Activated CD4-positive, alpha-beta T cell treated with anti-CD3 and anti-CD28 coated beads for 1 hour (primary cell): ENCODE measurements at places on chromosomes 3 and 15.

DNA sequence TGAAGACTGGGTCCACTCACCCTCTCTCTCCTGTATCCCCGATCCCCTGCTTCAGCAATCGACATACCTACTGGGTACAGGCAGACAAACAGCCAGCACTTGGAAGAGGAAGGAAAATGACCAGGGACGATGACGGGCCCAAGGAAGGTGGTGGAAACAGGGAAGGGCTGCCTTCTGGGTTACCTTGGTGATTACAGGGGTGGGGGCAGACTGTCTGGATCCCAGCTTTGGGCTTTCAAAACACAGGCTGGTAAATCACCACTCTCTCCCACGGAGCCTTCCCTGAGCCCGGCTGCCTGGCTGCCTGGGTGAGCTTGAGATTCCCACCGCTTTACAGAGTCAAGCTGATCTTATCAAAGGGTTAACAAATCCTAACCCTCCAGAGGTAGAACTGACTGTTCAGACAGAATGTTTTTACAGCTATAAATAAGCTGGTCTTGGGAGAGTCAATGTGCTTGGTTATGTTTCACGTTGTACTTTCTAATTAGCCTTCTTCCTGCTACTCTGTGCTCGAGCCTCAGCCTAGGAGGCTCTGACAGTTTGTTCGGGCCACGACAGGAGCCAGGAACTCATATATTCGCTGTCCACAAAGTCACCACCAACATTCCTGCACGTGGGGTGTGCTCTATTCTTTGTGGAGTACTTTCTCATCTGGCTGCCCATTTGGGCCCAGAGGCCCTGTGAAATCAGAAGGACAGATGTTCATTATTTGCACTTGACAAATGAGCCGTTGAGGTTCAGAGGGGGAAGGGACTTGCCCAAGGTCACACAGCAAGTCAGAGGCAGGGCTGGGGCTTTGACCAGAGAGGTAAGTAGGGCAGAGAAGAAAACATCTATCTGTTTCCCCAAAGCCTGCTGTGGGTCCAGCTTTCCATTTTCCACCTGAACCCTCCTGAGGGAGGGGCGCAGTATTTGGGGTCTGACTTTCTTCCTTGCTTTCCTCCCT lies 63.5 kb downstream of the FEM1B start:
- no peak for DNase-seq

- no peak for DNase-seq
Observed at GRCh38 chr15:84832448-84833040, 15.4 kb downstream of the ALPK3 start.

- DNase-seq = no peak
Observed at GRCh38 chr3:105788593-105788992, 80.2 kb downstream of the CBLB start.

DNA sequence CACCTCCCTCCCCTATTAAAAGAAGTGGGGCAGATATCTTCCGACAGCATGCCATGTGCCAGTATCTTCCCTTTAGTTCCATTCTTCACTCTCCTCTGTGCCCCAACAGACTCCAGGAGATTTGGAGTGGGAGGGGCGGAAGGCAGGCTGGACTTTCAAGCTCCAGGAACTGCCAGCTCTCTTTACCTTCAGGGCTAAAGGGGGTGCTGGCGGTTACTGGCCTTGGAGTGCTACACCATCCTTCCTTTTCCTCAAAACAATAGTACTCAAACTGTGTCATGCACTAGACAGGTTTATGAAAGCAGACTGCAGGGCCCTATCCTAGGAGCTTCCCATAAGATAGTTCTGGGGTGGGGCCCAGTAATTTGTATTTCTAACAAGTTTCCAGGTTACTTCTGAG lies 6.0 kb downstream of the LINS1 start:
- no peak for DNase-seq

GRCh38 chr3:167895684-167896083 lies 160.2 kb downstream of the SERPINI1 start:
- DNase-seq = no peak

- no peak for DNase-seq
Observed at GRCh38 chr15:41790756-41791546, 16.7 kb downstream of the MAPKBP1 start.

DNA sequence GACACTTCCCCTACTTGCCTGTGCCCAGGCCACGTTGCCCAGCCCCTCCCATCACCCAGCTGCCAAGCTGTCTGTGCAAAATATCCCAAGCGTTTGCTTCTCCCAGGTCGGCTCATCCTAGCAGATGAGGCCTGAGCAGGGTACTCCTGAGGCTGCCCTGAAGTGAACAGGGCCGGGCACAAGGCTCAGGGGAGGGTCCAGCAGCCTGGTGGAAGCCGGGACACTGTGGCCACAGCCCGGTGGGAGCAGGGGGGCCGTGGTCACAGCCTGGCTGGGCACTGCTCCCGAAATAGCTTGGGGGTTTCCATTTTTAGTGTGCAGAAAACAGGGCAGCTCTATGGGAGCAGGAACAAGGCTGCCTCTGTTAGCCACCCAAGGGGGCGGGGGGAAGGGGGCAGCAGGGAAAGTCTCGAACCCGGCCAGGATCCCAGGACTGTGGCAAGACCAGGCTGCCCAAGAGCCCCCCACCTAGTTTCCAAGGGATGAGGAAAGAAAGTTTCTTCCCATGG lies 3.4 kb downstream of the PLXNB1 start:
- no peak for DNase-seq

DNA sequence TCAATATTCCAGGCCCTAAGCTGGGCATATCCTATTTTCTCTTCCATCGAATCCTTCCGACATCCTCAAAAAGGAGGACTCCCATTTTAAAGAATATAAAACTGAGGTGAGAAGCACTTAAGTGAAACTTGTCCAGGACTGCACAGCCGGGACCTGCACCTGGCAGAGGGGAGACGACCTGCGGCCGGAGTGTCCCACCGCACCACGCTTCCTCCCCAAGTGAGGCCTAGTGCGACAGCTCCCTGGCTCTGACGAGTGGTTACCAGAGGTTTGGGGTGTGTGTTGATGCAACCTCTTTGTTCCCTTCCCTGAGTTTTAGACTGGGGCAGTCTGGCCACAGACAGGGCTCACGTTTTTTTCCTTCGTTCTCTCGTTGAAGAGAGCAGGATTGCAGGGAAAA lies 24.9 kb upstream of the ATP2B2 start:
- DNase-seq = no peak

DNA sequence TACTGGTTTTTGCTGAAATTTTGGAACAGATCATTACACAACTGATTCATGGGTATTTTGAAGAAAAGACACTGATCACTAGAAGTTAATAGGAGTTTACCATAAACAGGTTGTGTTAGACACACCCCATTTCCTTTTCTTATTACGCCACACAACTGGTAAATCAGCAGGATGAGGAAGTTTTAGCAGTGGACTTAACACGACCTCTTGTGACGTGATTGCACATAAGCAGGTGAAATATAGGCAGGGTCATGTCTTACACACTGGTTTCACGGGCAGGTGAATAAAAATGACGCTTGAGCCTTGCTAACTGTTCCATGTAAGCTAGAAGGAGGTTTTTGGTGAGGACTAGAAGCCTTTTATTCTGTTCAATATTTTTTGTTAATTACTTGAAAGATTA lies 27.1 kb upstream of the TPRG1 start:
- DNase-seq = no peak

GRCh38 chr15:80832686-80833085 lies 53.5 kb downstream of the CEMIP start:
- DNase-seq = no peak
